ENCODE measurements at places on chromosomes 6 and 20.

DNA sequence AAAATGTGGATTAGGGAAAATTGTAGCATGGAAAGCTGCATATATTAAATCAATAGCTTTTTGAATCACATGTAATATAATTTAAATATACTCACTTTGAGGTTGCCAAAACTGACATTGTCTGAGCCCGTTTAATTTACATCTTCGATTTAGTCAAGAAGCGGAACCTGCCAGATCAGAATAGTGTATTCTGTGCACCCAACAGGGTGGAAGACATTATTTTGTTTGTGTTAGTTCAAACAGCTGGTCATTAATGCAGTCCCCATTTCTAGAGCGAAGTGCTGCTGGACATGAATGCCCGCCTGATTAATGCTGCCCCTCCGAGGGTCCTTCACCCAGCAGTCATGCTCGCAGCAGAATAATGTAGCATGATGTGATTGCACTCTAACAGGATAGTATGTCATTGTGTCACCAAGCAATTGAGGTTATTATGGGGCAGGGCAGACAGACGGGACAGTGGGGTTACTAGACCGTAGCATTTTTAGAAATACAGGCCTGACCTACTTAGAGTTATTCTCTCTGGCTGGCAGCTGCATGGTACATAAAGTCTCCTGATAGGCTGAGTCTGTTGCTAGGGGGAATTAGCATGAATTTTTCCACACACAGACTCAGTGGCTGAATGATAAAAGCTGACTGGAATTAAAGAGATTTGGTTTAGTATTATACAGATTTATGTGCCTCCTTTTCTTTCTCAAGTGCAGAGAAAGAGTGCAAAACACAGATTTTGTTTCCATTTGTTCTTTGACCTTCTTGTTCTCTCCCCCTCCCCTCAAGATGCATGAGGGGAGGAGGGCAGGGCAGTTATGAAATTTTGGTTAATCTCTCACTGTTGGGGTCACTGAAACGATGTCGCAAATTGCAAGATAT is 147.1 kb downstream of the PRL start:
- no peak for DNase-seq

- DNase-seq, result peak; percentile 35
Measured at GRCh38 chr6:4647414-4648365, 128.5 kb upstream of the CDYL start.

- no peak for DNase-seq
Measured at GRCh38 chr6:25017932-25018567, 82.3 kb upstream of the RIPOR2 start.

- DNase-seq, result no peak
Measured at GRCh38 chr6:34837528-34837927, 45.6 kb downstream of the BLTP3A start.

DNA sequence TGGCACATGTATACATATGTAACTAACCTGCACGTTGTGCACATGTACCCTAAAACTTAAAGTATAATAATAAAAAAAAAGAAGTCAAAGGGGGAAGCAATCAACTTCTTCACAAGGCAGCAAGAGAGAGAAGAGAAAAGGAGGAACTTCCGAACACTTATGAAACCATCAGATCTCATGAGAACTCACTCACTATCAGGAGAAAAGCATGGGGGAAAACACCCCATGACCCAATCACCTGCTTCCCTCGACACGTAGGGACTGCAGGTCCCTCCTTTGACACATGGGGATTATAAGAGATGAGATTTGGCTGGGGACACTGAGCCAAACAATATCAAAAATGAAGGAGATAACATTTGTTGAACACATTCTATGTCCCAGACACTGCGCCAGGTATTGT is 94.8 kb upstream of the PHACTR1 start:
- DNase-seq, result no peak

DNA sequence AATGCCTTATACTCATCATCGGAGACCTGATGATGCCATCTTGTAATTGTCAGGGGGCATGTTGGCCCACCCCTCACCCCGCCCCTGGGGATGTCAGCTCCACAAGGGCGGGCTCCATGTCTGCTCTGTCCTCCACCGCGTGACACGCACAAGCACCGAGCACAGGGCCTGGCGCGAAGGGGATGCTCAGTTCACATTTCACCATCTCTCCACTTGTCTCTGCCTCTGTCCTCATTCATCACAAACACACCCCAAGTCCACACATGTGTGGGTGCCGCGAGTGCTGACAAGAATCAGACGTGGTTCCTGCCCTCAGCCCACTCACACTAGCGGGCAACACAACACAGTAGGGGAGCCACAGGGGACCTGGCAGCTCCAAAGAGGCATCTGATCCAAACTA is 151.2 kb upstream of the PTPN1 start:
- no peak for DNase-seq

- peak; percentile 90 for DNase-seq
Measured at GRCh38 chr6:11537229-11538051, at the start of gene TMEM170B. TSS of gene TMEM170B (plus strand) at chr6:11537749. CDS start at chr6:11538278, 529 bp downstream.
